AG09309 (cell line): ENCODE measurements at places on chromosomes 1 and 21.

DNA sequence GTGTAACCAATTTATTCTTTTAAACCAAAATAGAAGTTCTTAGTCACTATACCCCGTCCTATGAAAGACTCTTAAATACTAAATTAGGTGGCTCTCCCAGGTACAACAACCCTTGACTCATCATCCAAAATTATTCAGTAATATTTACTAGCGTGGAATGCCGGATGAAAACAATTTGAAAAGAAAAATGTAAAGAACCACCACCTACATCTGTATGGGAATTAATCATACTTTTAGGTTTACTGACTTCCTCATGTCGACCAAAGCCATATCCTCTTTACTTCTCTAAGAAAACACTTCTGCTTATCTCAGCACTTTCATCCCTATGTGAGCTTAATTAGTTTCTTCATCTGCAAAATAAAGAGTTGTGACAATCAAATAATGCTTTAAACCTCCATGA, 139.6 kb downstream of the AKT3 start:
- no peak for DNase-seq

- DNase-seq = no peak
These were observed 20.7 kb downstream of the HMGCS2 start for GRCh38 chr1:119748040-119748439.

- no peak for DNase-seq
These were observed 20.3 kb downstream of the ZBTB17 start for GRCh38 chr1:15955552-15955951.

DNA sequence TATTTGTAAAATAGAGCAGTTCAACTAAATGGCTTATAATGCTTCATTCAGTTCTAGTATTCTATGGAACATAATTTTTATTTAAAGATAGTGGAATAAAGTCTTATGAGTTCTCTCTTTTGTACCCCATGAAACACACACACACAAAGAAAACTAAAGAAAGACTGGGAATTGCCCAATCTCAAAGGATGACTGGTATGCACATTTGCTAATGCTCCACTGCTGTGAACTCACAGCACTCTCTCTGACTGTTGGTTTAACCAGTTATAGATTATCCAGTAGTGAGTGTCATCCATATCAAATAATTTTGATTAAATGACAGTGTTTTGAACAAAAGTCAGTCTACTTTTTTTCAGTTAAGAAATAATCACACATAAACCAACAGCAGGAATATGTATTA, 1082.4 kb upstream of the B3GALT2 start:
- DNase-seq = no peak

DNA sequence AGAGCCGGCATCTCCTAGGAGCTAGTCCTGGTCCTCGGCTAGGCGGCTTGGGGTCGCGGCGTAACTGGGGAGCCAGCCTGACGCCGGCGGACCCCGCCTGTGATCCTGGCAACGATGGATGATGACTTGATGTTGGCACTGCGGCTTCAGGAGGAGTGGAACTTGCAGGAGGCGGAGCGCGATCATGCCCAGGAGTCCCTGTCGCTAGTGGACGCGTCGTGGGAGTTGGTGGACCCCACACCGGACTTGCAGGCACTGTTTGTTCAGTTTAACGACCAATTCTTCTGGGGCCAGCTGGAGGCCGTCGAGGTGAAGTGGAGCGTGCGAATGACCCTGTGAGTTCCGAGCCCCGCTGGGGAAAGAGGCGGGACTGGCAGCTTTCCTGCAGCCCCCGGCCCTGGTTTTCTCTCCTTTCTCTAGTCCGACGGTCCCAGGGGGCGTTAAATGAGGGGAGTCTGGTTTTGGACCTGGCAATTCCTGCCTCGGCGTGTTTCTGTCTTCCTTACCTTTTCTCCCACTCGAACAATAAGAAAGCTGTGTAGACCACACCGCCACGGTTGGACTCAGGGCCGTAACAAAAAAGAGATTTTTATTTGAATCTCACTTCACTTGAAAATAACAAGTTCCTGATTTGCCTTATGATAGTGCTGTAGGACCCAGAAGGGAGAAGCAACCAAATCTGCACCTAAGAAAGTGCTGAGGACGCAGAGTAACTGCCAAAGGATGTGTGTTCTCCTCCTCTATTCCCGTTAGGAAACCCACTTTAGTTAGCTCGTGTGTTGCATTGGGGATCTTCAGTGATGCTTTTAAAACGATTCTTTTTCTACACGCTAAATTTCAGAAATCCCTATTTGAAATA, at the start of gene SPRTN:
Gene SPRTN (plus strand): TSS at position 24 of the 859 bp plus-strand sequence. CDS start 91 bp downstream, at position 115.
- DNase-seq = no peak

GRCh38 chr1:61393575-61393974, 311.2 kb downstream of the NFIA start:
- DNase-seq = no peak

- DNase-seq = no peak
These were observed 7.2 kb upstream of the CCN1 start for GRCh38 chr1:85573322-85573721.

DNA sequence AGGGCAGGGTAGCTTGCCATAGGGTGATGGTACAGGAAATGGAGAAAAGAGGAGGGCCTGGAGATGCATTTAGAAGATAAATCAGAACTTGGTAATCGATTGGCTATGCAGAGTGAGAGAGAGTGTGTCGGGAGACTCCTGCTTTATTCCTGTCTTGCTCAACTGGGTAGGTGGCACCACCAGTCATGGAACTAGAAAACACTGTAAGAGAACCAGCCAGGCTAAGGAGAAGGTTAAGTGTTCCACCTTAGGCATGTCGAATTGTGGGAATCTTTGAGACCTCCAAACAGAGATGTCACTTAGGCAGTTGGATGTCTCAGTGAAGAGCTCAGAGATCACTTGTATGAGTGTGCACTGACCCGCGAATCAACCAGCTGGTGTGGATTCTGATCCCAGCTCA, 28.7 kb upstream of the RD3 start:
- no peak for DNase-seq
